ENCODE measurements at places on chromosomes 4 and X.

GRCh38 chr4:24392613-24393012, 191.7 kb downstream of the DHX15 start:
- no peak for DNase-seq

- DNase-seq: no peak
Observed at GRCh38 chr4:52477191-52477780, 181.8 kb downstream of the USP46 start.

DNA sequence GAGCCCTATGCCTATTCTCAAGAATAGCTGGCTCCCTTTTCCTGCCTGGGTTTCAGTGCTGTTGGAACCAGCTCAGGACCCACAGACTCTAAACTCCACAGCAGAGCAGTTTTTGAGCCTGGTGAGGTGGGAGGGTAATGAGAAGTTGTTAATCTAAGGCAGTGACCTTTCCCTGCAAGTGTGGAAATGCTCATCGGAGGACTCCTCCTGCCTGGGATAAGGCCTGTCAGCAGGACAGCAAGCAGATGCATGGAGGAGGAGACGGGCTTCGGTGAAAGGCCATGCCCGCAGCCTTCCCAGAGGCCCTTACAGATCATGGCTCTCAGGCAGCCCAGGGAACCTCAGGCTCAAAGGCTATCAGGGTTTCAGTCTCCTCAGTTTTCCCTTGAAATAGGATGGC, 70.0 kb upstream of the SHISA3 start:
- DNase-seq: no peak

DNA sequence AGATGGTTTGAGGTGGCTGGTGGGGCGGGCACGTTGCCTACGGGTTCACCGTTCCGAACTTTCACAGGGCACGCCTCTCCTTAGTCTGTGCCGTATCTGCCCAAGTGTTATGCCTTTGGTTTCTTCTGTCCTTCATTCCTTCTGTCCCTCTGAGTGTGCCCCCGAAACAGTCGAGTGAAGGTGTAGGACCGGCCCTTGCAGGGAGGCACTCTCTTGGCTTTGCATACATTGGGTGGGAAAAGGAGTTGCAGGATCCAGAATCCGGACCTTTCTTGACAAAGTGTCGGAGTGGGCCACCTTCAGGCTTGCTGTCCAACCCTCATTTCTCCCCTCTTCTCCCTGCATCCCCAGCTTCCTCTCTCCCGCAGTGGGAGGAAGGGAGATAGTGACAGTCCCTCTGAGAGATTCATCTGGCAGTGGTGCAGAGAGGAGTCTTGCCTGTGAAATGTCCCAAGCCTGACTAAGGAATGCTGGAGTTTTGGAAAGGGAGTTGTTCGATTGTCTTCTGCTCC, 569 bp downstream of the ARFIP1 start:
- DNase-seq: peak; percentile 38

DNA sequence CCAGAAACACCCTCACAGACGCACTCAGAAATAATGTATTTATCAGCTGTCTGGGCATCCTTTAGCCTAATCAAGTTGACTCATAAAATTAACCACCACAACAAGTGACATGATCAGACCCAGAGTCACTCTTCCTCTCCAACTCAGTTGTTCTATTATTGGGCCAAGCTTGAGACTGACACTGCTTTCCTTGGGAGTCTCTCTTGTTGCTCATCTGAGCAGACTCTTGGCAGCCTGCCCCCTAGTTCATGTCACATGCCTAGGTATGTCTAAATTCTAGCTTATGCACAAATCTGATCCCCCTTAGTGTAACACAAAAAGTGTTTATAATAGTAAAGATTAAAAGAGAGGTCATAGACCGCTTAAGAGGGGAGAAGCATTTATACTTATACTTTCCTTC, 72.6 kb upstream of the ADAMTS3 start:
- no peak for DNase-seq

DNA sequence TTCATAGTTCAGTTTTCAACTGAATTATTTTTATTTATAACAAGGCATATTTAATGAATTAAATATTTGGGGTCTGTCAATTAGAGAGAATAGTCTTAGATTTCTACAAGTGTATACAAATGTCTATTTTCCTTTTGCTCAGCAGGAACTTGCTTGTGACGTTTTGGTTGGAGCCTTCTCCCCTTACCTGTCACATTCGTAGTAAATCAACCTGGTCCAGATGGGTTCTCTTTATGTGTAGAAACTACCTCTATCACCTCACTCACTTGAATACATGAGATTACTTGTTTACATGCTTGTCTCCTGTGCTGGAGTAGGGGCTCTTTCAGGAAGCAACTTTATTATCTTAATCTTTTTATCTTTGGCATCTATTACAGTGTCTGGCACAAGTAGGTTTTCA, 938.3 kb upstream of the IGFBP7 start:
- no peak for DNase-seq

- DNase-seq: no peak
Observed at GRCh38 chr4:67934628-67935027, 28.7 kb downstream of the TMPRSS11A start.

- no peak for DNase-seq
Observed at GRCh38 chr4:59938166-59938565, 1262.0 kb upstream of the ADGRL3 start.

DNA sequence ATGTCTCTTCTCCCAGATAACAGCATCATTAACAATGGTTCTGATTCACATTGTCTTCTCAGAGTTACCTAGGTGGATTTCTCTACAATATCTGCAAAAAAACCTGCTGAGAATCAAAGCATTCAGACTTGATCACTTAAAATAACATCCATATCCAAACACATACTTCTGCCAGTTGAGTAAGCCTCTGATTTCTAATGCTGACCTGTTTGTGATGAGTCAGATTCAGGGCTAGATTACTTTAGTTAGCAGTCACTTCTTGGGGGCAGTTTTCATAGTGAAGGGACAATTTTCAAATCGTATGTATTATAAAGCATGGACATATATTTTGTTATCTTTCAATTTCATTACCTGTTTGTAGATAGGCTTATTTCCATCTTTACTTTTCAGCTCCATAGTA, 35.5 kb downstream of the CCNI start:
- DNase-seq: peak; percentile 36

- DNase-seq: no peak
Observed at GRCh38 chr4:56973336-56973735, 4.1 kb downstream of the NOA1 start.

GRCh38 chr4:33134366-33134765, 2414.2 kb downstream of the PCDH7 start:
- DNase-seq: no peak

- DNase-seq: no peak
Observed at GRCh38 chrX:150551963-150552362, 16.5 kb upstream of the MTM1 start.

DNA sequence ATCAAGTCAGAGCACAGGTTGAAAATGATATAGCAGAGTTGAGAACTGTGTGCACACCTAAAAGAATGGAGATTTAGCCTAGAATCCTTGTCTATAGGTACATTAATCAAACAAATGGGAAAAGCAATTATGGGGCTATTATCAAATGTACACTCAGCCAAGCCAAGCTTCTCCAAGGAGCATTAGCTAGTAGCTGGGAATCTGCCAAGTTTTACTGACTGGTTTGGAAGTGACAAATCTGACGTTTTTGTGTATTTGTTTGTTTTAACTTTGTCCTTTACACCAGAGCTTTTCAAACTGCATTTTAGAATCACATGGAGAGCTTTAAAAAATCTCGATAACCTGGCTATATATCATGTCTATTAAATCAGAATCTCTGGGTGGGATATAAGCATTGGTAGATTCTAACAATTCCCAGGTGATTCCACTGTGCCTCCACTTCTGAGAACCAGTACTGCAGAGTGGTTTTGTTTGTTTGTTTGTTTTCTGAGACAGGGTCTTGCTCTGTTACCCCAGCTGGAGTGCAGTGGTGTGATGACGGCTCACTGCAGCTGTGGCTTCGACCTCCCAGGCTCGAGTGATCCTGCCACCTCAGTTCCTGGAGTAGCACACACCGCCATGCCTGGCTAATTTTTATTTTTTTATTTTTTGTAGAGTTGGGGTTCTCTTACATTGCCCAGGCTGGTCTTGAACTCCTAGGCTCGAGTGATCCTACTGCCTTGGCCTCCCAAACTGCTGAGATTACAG, 279.8 kb downstream of the UNC5C start:
- peak; percentile 53 for DNase-seq

DNA sequence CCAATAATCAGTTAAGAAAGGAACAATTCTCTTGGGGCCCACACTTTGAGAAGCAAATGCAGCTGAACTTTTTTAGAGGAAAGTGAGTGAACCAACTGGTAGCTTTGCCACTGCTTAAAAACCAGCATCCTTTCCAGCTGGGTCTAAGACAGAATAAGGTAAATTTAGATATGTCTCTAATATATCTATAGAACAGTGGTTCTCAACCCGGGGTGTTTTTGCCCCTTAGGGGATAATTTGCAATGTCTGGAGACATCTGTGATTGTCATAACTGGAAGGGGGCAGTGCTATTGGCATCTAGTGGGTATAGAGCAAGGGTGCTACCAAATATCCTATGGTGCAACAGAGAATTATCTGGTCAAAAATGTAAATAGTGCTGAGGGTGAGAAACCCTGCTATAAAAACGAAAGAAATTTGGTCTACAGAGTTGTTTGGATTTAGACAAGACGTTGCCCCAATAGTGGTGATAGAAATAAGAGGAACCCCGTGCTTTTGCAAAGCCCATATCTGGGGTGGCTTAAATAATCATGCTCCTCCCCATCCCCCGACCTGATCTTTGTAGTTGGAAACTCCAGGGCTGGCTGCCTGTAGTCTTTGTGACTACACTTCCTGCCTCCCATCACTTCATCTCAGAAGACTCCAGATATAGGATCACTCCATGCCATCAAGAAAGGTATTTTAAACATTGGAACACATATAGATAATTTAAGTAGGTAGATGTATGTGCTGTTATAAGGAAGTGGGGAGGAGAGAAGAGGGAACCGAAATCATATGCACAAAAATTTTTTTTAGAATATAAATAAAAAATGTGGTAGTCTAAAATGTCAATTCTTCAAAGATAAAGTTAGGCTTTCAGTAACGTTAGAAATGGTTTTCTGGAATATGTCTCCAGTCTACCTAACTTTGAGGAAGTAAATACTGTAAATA, at the start of gene TLR7:
Gene TLR7 (plus strand): TSS at position 622 of the 927 bp plus-strand sequence. CDS start 507 bp downstream, outside the sequence.
- no peak for DNase-seq

DNA sequence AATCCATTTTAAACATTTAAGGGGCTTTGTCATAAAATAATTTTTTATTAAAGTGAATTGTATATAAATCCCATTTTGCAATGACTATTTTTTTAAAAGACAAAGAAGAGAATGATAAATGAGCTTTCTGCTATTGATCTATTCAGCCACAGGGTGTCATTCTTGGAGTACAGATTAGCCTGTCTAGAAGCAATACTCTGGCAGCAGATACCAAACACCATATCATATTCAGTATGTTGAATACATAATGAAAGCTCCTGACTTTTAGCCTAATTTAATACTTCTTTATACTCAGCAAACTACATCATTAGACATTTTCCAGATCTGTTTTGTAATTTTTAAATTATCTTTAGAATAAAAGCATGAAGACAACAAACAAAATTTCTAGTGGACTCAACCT, 496.3 kb downstream of the PDGFC start:
- DNase-seq: peak; percentile 83

- peak; percentile 14 for DNase-seq
Observed at GRCh38 chr4:180923486-180923885, 1319.7 kb upstream of the TENM3 start.

GRCh38 chr4:81136161-81136905, 78.7 kb downstream of the PRKG2 start:
- peak; percentile 96 for DNase-seq

GRCh38 chr4:38333219-38333618, 330.8 kb upstream of the KLF3 start:
- peak; percentile 43 for DNase-seq

GRCh38 chr4:153531000-153531358, 64.8 kb downstream of the TMEM131L start:
- DNase-seq: no peak

DNA sequence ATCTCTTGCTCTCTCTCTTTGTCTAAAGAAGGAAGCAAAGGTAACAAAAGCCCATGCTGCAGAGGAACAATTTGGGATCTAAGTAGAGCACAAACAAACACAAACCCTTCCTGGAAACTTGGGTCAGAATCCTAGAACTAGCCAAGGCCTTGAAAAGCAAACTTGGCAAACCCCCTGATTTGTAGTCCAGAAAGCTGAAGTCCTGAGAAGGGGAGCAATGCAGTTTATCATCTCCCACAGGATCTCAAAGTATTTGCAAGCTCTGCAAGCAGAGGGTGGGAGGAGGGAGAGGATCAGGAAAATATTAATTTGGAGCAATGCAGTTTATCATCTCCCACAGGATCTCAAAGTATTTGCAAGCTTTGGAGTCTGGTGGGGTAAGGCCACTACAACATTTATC, 379.5 kb upstream of the FGF13 start:
- DNase-seq: no peak

DNA sequence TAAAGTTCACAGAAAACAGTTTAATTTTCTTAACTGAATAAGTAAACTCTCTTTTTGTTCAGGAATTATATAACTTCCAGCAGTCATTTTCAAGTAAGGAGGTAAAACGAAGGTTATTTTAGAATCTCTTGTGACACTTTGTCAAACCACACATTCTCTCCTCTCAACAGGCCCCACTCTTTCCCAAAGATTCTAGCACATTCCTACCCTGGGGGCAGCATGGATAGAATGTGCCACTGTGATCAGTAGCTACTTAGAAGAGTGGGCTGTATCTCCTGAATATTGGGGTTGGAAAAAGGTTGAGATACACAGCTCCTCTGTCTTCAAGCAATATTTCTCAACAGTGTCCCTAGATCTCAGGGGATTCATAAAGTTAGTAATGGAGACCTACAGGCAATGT, 157.6 kb downstream of the EMCN start:
- DNase-seq: no peak

DNA sequence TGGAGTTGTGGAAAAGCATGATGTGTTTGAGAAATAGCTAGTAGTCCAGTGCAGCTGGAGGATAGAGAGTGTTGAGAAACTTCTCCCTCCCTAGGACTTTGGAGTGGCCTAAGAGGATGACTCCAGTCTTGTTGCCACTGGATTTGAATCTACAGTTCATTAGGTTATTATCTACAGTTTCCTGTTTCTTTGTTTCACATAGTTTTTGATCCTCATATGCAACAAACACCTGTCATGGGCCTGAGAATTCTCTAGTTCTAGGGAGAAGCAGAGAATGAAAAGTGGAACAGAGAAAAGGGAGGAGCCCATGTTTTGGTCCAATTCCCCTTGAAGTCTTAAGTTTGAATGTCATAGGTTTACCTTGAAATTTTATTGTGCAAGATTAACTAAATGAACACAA, 73.6 kb upstream of the TBC1D9 start:
- DNase-seq: no peak

DNA sequence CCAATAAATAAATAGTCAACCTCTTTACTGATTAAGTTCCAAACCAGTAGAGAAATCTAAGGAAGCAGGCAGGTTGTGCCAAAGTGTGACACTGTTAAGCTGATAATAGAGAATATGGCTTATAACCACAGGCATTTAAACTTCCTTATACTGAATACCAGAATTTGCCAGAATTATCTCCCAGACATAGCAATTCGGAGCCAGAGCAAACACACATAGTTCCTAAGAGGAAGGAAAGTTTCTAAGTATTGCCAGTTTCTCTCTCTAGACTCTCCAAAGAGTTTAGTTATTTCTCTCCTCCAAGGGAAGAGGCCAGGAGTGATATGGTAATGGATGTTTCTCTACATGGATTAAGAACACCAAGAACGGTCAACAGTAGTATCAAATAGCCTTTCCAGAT, 191.7 kb upstream of the CPEB2 start:
- DNase-seq: no peak

- DNase-seq: no peak
Observed at GRCh38 chrX:74446876-74447275, 25.6 kb downstream of the SLC16A2 start.

All from fibroblast of pulmonary artery (primary cell).